Ammon's horn (tissue), 1 donor: ENCODE measurements at places on chromosomes 16 and 17.

GRCh38 chr16:84741340-84741830 is 41.6 kb downstream of the USP10 start:
- peak; percentile 83 for DNase-seq

DNA sequence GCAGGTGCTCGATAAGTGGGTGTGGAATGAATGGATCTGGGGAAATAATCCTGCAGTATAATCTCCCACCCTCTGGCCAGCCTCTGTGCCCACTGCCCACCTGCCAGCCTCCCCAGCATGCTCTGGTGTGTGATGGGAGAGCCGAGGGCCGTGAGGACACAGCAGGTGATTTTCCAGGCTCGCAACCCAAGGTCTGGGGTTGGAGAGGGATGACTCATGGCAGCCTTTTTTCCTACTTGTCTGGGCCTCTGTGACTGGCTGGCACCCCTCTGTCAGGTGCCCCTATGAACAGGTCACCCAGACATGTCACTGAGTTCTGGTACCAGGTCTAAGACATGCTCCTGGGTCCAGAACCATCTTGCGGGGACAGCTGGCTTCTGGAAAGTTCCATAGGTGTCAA is 385.7 kb upstream of the TNRC6C start:
- DNase-seq, result no peak

DNA sequence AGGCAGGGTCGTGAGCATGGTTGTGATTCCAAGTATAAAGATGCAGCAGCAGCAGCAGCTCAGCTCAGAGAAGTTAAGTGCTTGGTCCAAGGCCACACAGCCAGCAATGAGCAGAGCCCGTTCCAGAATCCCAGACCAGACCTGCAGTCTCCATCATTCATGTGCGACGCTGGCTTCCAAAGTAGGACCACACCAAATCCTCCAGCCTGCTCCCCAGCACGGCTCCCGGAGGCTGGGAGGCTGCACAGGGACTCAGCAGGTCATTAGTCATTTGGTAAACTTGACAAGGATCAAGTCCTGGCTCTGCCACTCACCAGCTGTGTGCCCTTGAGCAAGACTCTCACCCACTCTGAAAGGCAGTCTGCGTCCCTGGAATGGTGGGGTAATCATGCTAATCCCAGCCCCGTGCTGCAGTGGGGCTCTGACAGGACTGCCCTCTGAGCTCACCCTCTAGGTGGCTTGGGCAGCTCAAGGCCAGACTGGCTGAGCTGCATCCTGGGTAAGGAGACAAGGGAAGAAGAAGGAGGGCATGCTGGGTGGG is 95.1 kb upstream of the TMEM132E start:
- no peak for DNase-seq

DNA sequence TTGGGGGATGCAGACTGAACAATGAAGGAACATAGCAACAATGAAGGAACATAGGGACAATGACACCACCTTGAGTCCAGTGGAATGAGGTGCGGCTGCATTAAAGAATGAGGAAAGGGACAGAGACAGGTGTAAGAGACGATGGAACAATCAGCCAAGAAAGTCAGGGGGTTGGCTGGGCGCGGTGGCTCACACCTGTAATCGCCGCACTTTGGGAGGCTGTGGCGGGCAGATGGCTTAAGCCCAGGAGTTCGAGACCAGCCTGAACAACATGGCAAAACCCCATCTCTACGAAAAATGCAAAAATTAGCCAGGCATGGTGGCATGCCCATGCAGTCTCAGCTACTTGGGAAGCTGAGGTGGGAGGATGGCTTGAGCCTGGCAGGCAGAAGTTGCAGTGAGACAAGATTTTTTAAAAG is 13.6 kb upstream of the CBFB start:
- DNase-seq, result no peak

- DNase-seq, result no peak
Observed at GRCh38 chr17:7112510-7113108, 2.0 kb downstream of the ASGR2 start.
